Fibroblast of skin of back (primary cell): ENCODE measurements at places on chromosomes 7 and 10.

GRCh38 chr7:70627461-70627860 is 504.5 kb upstream of the GALNT17 start:
- DNase-seq: no peak

GRCh38 chr7:148746135-148746534 is 47.4 kb downstream of the CUL1 start:
- no peak for DNase-seq

GRCh38 chr10:114715171-114715670 is 57.1 kb upstream of the ABLIM1 start:
- DNase-seq: peak; percentile 73

DNA sequence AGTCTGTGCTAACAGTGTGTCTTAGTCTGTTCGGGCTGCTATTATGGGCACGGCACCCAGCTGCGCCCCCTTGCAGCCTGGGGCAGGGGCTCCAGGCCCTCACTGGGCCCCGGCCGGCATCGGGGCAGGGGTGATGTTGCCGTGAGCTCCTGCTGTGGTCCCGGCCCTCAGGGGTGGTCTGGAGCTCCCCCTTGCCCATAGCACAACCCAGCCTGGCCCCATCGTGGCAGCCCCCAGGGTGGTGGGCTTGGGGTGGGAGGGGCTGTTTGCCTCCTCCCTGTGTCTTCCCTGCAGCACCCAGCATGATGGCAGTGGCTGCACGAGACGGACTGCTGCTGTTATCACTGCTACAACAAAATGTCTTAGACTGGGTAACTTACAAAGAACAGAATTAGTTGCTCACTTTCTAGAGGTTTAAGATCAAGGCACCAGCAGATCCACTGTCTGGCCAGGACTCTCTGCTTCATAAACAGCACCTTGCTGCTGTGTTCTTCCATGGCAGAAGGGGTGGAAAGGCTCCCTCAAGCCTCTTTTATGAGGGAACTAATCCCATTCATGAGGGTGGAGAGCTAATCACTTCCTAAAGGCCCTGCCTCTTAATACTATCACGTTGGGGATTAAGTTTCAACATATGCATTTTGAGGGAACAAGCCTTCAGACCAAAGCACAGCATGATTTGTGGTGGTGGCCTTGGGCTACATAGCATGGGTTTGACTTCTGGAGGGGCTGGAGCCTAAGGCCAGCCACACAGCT is 149.5 kb downstream of the SEC23IP start:
- no peak for DNase-seq

DNA sequence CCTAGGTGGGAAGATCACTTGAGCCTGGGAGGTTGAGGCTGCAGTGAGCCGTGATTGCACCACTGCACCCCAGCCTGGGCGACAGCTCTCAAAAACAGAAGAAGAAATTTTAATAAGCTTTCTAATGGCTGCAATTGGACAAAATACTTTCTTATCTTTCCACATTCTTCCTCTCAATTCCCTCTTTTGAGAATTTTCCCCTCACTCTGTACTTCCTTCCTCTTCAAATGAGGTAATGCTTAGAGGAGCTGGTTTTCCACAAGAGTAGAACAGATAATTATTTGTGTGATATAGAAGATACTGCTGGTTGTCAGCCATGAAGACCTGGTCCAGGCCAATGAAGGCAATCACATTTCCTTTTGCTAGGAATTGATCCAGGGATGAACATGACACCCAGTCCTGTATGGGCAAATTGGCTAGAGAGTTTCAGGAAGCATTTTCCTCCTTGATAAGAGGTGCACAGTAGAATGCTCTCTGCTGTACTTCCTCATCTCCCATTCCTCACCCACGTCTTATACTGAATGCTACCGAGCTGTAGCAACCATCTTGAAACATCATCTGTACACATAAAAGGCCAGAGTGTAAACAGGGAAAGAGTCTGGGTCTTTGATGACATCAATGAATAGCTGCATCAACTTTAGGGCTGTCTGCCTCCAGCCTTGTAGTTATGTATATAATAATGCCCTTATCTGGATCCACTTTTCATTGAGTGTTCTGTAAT is 103.9 kb downstream of the CDK6 start:
- no peak for DNase-seq

DNA sequence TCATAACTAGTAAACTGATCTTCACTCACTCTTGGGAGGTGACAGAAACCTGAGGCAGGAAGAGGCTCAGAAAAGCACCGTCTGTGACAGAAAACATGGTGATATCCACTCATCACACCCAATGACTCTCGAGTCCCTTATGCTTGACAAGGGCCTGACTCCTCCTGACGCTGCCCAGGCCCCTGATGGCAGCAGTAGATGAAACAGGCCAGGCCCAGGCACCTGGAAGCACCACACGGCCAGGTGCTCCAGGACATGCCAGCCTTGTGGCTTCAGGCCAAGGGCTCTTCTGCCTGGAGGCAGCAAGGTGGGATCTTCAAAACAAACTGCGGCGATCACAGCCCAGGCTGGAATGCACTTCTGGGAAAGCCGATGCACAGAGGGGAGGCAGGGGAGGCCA is 89.3 kb downstream of the MAD1L1 start:
- no peak for DNase-seq

DNA sequence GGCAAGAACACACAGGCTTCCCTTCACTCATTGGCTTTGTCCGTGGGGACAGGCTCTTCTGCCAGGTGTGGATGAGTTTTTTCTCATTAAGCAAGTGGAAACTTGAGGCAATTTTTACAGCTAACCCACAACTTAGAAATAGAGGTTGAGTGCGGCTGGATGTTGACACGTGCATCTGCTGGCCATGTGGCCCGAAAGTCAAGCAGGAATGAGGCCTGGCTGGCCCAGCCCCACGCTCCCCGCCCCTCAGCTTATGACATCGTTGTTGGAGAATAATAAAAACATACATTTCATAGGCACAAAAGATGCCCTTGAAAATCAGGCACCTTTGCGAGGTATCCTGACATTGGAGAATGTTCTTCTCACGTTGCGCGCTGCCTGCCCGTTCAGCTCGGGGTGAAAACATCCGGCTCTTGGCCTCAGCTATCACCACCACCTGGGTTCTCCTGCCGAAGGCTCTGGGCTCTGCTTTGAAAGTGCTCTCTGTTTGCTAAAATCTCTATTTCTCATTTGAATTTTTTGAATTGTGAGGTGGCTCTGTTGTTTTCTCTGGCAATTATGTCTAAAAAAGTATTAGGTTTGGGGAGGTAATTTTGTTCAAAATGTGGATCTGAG is 310.7 kb downstream of the WDR37 start:
- no peak for DNase-seq

DNA sequence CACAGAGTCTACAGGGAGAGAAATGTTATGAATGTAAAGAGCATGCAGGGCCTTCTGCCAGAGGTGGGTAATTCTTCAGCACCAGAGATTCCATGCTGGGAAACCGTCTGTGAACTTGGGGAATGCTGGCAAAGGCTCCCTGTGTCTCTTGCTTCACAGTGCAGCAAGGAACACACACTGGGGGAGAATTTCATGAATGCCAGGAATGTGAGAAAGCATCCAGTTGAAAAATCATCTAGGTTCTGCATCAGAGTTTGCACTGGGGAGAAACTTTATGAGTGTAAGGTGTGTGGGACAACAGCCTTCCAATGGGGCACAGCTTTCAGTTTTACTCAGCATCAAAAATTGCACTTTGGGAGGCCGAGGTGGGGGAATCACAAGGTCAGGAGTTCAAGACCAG is 224.3 kb upstream of the IGFBP3 start:
- DNase-seq: peak; percentile 100

GRCh38 chr7:153518201-153518984 is 533.8 kb upstream of the DPP6 start:
- DNase-seq: no peak

DNA sequence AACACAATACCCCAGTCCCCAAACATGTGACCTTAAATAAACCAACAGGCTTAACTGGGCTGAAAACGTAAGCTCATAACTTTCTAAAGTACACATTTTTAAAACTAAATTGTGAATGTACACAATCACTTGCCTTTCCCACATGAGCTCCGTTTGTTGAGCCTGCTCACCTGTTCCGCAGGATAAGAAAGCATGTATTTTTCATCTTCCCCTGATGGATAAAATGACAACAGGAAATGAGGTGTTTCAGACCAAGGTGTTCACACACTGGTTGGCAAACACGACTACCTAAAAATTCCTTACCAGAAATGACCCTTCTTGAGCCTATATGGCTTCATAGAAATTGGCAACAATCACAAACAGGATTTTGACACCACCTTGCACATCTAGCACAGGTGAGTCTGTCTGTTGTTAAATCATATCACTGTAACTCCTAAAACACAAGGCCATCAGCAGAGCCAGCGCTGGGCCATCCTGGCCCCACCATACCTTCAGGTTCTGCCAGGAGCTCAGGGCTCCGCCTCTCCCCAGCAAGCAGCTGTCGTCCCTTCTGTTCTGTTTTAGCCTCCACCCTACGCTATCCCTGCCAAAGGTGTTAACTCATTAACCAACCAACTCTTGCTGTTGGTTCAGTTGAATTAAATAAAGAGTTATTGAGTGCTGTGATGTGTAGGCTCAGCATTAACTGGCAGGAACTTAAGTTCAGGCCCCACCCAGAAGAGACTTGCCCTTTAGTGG is 73.6 kb upstream of the RNF32 start:
- no peak for DNase-seq

DNA sequence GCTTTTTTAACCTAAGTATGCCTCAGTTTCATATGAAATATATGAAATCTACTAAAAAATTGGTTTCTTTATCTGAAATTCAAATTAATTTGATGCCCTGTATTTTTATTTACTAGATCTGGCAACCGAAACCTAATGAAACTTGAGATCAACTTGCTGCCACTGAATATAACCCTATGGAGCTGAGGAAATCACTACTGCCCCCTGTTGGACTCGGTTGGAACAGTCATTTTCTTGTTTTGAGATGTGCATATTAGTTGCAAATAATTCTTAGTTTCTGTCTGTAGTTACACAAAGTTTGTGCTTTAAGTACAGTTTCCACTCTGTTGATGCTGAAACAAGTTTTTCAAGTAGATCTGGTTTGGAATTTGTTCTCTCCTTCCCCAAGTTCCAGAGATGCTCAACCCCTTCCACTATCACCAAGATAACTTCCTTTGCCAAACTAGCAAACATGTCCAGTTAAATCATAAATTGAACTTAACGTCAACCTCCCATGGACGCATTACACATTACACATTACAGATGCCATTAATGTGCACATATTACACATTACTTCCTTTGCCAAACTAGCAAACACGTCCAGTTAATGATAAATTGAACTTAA is 22.2 kb upstream of the EXOC4 start:
- peak; percentile 46 for DNase-seq

GRCh38 chr10:75407713-75408508 is 6.3 kb upstream of the ZNF503 start:
- DNase-seq: peak; percentile 39

DNA sequence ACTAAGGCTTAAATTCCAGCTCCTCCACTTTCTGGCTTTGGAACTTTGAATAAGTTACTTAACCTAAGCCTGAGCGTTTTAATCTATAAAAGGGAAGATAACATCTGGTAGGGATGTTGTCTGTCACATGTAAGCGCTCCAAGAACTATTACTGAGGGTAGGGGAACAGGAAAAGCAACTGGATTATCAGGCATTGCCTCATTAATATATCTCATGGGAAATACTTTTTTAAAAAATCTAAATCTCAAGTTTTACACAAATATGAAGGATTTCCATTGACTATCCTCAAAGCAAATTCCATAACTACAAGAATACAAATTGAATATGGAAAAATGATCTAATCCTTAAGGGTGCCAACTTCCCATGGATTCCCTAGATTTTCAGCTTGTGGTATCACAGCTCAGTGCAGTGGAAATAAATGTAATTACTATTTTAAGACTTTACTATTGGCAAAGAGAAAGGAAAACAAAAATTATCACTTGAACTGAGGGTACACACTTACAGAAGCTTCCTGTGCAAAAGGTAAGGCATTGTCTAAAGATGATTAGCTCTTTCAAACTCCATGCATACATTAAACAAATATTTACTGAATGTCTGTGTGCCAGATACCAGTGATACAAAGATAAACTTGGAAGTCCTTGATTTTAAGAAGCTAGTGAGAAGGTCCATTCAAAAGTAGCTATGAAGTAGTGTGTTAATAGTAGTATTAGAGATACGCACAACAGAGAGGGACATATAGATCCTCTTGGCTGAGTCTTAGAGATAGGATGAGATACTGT is 38.4 kb downstream of the NT5C2 start:
- peak; percentile 52 for DNase-seq

- no peak for DNase-seq
Measured at GRCh38 chr7:119320316-119320715, 952.7 kb upstream of the KCND2 start.
